ENCODE measurements at places on chromosomes 5 and 9.

GRCh38 chr5:18534119-18534518 is 899.9 kb downstream of the TAF11L14 start:
- no peak for DNase-seq

DNA sequence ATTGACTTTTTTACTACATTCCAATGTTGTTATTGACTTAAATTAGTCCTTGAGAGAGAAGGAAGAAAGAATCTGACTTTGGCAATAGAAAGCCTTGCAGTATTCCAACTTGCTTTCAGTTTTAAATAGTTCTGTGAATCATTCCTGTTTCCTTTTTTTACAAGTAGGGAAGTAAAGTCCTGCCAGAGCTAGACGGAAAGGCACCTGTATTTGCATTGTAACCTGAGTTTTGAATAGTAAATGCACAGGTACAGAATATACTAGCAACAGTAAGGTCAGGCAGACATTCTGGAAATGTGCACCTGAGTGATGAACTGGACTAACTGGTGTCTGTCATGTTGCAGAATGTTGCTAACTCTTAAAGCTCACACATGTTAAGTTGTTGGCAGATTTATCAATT is 100.9 kb downstream of the PRKACG start:
- DNase-seq: no peak

DNA sequence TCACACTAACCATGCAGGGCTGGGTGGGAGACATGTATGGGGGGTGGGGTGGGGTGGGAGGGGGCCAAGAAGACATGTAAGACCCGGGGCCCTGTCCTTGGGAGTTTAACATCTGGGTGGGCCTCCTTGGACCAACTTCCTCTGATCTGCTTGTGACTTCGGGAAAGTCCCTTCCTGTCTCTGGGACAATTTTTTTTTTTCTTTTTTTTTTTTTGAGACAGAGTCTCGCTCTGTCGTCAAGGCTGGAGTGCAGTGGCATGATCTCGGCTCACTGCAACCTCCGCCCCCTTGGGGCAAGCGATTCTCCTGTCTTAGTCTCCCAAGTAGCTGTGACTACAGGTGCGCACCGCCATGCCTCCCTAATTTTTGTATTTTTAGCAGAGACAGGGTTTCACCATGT is 23.8 kb upstream of the IER5L start:
- no peak for DNase-seq

GRCh38 chr5:139847790-139848507 is 52.3 kb downstream of the PSD2 start:
- peak; percentile 81 for DNase-seq

DNA sequence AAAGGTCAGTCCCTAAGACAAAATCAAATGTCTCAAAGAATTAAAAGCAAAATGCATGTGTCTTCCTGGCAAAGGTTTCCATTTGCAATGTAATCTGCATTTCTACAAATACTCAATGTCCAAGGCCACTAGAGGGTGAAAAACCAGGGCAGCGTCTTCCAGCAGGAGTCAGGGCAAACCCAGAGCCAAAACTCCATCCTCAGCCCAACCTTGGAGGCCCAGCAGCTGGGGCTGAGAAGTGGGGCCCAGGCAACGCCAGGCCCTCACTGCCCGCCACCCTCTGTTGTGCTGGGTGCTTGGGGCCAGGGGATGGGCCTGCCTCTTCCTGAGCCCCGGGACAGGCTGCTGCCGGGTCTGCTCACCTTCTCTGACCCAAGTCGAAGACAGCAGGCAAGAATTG is 200.1 kb downstream of the PAX5 start:
- DNase-seq: no peak

DNA sequence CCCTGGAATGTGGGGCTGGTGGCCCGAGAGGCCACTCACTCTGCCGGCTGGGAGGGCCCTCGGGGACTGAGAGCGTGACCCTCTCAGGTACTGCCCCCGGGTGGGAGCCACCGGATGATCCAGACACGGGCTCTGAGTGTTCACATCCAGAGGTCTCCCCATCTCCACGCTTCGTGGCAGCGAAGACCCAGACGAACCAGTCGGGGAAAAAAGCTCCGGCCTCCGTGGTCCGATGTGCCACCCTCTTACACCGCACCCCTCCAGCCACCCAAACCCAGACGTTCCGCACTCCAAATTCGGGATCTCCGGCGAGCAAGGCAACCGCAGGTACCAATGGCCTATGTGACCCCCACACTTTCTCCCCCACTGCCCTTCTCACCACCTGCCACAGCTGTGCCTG is 49.5 kb downstream of the AMBP start:
- DNase-seq: no peak

DNA sequence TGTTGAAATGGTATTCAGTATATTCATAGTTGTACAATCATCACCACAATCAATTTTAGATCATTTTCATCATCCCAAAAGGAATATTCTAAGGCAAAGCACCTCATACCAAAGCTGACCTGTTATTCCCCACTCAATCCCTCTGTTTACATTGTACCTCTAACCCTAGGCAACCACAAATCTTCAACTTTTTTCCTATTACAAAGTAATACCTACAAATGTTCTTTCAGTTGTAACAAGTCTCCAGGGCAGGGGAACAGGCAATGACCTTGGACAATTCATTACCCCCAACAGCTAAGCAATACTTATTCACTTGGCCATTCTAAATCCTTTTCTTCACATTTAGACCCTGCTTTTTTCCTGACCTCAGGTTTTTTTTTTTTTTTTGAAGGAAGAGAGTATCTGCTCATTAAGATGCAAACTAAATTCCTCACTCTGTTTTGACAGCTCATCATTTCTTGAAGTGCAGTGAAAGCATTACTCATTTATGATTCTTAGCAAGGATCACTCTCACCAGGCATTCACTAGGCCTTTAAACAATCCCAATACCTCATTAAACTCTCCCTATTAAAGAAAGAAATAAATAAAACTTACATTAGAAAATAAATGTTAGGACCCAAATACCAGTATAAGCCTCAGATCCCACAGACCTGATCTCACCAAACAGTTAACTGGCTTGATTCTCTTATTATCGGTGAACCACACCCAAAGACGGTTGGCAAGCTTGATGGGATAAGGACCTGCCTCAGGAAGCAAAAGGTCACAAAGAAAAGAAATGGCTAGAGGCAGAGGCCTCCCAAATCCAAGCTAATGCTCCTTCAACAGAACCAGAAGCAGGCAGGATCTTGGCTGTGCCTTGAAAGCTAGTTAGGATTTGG is 15.3 kb downstream of the MTMR12 start:
- no peak for DNase-seq

DNA sequence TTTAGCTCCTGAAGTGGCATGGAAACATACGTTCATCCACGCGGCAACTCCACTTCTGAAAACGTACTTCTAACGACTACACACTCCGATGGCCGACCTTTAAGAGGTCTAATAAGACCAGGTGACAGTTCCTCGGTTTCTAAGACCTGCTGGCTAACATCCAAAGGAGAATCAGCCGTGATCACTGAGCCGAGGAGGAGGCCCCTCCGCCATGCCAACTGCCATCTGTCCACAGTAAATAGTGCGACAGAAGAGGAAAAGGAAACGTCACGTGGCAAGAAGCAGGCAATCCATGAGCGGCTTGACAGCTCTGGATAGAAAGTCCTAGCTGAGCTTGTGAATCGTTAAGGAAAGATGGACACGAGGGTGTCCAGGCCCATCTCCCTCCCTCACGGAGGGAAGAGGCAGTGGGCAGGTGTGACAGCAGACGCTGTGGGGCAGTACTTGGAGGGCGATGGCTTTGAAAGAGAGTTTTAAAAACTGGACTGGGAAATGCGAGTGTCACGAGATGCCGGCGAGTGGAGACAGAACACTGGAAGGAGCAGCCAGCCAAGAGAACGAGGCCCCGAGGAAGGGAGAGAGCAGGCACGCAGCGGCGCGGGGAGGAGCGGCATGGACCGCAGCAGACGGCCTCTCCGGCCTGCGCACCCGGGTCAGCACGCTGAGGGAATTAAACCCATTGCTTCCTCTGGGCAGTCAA is 66.7 kb upstream of the TBC1D9B start:
- DNase-seq: no peak

DNA sequence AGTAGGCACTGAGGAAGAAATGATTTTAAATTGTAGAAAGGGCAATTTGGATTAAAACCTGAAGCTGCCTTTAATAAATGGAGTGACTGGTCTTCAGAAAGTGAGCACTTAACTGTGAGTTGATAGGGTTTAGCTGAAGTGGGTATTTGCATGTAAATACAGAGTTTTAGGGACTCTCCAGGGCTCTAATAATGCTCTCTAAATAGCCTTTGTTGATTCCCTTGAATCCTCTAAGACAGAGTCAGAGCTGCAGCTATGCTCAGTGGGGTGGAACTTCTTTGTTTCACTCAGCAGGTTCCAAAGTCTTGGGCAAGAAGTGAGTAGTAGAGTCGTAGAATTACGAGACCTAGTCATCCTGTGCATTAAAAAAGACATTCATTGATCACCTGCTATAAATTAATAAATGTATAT is 21.4 kb downstream of the GLRA1 start:
- no peak for DNase-seq

DNA sequence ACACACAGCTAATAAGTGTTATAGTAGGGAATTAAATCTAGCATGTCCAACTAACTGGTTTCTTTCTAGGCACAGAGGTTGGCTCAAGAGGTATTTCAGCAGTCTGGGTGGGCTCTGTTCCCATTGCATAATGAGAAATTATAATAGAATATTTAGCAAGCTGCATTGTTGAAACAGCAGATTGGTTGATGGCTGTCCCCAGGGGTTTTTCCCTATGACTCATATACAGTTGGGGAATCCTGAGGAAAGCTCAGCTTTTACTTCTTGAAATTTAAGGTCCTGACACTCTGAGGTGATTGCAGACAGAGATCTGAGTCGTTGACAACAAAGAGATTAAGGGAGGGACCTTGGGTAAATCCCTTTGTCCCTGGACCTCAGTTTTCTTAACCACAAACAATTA is 38.3 kb upstream of the TNFSF8 start:
- no peak for DNase-seq

Measured in ascending aorta (tissue), 2 donors.